Activated CD4-positive, alpha-beta T cell treated with anti-CD3 and anti-CD28 coated beads for 24 hours (primary cell): ENCODE measurements at places on chromosomes 11 and 22.

- no peak for DNase-seq
Measured at GRCh38 chr22:27137871-27138337, 480.5 kb downstream of the MIAT start.

GRCh38 chr11:17188675-17189074 is 19.1 kb downstream of the PIK3C2A start:
- DNase-seq = no peak

DNA sequence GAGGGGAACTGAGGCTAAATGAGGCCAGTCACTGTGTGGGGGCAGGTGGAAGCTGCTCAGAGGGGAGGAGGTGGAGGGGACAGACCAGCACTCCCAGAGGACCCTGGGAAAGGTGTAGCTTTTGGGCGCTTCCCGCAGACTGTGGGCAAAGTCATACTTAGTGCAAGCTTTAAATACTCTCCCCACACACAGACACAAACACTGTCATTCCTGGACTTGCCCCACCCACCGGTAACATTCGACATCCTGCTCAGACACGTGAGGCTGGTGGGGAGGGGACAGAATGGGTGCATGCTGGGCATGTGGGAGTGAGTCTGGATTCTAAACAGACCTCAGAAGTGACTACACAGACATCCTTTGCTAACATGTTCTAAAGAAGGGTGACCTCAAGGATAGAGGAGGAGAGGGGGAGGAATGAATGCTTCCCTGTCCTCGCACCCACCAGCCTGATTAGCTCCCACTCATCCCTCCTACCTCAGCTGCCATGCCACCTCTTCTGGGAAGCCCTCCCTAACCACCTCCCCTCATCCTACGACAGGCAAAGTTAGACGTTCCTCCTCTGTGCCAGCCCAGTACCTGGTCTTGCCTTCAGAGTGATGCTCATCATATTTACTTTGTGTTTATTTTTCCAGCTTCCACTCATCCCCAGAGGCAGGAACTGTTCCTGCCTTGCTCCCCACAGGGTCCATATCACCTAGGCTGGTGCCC is 22.2 kb downstream of the TSKU start:
- no peak for DNase-seq

DNA sequence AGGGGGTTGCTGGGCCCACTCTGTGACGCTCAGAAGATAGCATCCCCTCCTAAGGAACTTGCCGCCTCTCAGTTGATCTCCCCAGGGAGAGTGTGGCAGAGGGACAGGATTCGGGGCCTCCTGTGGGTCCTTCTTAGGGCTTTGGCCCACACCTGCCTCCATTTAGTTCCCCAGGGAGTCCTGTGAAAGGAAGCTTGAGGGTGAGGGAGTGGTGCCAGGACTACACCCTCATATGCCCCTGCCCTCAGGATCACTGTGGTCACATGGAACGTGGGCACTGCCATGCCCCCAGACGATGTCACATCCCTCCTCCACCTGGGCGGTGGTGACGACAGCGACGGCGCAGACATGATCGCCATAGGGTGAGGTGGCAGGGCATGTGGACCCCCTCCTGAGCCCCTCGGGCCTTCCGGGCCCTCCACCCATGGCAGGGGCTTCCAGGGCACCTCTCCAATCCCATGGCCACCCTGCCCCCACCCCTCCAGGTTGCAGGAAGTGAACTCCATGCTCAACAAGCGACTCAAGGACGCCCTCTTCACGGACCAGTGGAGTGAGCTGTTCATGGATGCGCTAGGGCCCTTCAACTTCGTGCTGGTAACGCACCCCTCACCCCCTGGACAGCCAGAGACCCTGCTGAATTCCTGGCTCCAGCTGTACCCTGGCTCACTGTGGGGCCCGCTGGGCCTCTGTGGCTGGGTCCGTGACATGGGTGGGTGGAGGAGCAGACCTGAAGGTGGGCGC is 3.5 kb downstream of the INPP5J start:
- DNase-seq = no peak

GRCh38 chr22:29813563-29813962 is 24.5 kb downstream of the ASCC2 start:
- DNase-seq = no peak

- DNase-seq = no peak
Measured at GRCh38 chr11:21630934-21631478, 561.9 kb upstream of the ANO5 start.

DNA sequence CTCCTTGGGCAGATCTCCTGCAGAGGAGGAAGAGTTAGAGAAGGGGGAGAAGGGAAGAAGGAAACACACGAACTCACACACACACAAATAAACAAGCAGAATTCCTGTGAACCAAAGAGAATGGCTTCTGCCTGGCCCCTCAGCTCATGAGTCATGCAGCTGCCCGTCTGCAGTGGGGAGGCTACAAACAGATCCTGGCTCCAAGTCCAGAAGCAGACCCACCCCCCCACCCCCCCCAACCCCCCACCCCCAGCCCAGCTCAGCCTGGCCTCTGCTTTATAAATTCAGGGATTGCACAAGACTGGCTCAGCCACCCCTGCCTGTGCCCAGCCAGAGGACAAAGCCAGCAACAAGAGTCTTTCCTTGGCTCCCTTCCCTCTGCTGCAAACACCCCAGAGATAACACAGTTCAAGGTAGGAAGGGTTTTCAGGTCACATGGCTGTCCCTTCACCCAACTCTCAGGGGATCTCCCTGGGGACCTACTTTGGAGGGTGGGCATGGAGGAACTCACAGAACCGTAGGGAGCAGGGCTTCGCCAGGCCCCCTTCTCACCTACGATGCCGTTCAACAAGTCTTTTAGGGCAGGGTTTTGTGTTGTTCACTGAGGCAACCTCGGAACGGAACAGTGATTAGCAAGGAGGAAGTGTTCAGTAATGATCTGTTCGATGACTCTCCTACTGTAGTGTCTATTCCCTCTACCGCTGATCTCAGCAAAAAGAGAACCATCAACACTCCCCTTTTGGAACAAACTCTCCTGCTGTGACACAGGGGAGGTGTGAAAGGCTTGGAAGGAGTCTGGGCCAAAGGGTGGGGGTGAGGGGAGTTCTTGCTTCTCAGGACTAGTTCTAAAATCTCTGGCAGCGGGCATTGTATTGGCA is 35.5 kb downstream of the RPL27A start:
- no peak for DNase-seq

DNA sequence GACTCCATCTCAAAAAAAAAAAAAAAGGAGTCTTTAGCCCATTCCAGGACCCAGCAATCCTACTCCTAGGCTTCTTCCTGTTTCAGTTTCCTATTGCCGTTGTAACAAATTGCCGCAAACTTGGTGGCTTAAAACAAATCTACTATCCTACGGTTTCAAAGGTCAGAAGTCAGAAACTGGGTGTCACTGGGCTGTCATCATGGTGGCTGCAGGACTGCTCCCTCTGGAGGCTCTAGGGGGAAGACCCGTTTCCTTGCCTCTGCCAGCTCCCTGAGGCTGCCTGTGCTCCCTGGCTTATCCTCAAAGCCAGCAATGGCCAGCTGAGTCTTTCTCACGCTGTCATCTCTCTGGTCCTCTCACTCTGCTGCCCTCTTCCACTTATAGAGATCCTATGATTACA is 8.7 kb upstream of the DAGLA start:
- DNase-seq = no peak

DNA sequence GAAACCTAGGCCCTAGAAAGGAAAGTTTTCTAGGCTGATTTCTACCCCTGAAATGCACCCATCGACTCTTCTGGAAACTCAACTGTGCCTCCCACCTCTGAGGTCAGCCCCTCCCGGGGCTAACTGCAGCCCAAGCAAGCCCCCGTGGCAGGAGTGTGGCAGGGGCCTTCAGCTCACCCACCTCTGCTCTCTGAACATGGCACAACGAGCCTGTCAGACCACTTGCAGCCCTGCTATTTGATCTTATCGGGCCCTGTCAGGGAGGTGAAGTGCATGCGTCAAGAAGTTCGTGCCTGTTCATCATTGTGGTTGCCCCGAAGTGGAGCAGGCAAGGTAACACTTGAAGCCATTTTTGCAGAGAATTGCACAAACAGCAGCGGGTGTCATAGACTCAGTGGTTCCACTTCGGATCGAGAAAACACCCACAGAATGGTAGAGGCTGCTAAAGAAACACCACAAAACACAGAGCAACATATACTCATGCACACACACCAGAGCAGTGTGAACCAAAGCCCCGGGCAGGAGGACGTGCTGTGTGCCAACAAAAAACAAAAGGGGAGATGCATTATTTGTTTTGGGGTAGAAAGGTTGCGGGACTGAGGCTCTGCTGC is 262.7 kb downstream of the ETS1 start:
- peak; percentile 59 for DNase-seq

DNA sequence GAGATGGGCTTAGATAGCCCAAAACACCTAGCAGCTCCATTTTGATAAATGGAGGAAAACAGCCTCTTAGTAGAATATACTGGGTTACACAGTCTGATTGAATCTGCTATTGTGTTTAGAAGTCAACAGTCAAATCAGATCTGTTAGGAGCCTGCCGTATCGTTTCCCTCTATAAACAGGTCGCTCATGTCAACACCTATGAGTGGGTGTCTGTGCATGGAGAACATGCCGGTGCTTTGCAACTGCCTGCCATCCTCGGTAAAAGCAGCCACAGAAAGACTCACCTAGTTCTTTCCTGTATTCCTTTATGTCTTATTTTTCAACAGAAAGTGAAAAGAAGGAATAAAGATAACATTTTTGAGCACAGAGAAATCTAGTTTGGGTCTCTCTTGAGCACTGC is 99.4 kb downstream of the ETS1 start:
- DNase-seq = no peak

DNA sequence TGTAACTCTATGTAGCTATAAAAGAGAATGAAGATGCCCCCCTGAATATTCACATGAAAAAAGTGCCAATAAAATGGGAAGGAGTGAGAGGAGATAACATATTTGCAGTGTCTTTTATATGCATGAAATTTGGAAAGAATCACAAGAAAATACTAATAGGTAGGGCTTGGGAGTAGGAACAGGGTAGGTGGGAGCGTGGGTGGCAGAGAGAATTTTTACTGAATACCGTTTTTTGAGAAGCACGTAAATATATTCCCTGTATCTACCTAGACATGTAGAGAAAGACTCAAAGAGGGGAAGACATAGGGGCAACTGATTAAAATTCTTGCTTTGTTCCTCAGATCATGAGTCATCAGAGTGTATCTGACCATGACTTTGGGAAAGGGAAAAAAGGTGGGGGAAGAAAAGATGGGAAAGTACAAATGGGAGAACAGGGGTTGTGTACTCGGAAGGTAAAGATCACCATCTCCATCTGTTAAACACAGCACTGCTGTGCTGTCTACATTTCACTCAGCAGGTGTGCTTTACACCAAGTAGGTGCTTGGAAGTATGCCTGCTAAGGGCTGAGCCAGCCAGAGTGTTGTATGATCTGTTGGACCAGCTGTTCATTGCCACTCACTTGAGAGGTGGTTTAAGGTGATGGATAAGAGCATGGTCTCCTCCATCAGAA is 16.0 kb downstream of the PRR5L start:
- no peak for DNase-seq

GRCh38 chr11:78607696-78608095 is 33.0 kb upstream of the NARS2 start:
- no peak for DNase-seq

- DNase-seq = no peak
Measured at GRCh38 chr11:35930466-35930865, 13.4 kb upstream of the LDLRAD3 start.

- DNase-seq = no peak
Measured at GRCh38 chr11:74138021-74138420, 32.8 kb downstream of the C2CD3 start.

- no peak for DNase-seq
Measured at GRCh38 chr22:41996826-41997225, 1.8 kb upstream of the WBP2NL start.

DNA sequence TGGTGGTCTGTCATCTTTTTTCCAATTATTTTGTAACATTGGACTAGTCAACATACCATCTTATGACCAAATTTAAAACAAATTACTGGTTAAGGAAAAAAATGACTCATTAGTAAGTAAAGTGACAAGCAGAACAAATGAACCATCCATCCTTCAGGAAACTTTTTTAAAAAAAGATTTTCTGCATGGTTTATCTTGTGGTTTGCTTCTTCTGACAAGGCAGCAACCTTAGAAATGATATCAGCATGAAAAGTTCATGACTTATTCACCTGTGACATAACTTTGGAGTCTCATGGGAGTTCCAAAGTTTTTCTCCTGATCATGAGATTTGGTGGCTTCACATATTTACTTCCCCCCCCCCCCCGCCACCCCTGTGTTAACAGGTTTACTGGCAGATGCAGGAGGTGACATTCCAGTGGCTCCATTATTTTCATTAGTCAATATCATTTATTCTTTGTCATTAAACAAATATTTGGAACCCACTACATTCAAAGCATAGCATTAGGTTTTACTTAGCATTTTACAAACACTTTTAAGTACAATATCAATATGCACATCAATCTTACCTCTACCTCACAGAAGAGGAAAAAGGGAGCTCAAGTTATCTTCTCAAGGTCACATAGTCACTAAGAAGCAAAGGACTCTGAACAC is 40.7 kb downstream of the DCUN1D5 start:
- no peak for DNase-seq

GRCh38 chr11:27472398-27473016 is at the start of gene LGR4:
Gene LGR4, minus strand, starts transcription at chr11:27472790. Its CDS starts 488 bp downstream, at chr11:27472302.
- DNase-seq = peak; percentile 44

DNA sequence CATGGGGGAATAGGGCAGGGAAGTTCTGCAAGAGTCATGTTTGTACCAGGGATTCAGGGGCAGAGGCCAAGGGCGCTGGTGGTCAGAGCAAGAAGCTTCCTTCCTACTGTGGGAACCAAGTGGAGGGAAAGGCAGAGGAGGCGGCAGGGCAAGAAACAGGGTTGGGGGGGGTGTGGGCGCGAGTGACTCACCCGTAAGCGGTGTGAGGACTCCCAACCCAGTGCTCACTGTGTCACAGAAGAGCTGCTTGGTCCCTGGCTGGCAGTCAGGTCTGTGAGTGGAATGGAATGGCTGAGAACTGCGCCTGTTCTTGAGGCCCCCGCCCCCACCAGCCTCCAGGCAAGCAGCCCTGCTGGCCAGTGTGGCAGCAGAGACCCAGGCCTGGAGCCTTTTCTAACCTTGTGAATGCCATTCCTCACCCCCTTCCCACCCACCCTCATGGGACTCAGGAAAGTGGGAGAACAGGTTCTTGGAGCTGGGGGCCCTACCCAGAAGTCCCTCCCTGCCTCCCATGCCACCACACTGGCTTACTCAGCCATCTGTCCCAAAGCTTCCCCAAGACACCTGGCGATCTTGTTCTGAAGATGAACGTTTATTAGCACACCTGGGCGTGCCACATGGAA is 4.7 kb downstream of the LRRC10B start:
- no peak for DNase-seq

GRCh38 chr11:88353835-88354496 is 16.4 kb upstream of the CTSC start:
- DNase-seq = no peak

DNA sequence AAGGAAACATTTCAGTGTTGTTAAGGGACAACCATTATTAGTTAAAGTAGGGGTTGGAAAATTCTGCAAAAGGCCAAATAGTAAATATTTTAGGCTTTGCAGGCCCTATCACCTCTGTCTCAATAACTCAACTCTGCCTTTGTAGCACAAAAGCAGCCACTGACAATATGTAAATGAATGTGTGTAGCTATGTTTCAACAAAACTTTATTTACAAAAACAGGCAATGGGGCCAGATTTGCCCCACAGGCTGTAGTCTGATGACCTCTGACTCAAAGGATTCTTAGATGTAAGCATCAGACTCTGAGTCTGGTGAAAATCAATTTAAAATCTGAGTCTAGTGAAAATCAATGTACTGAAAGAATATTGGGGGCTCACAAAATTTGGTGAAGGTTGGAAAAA is 50.3 kb downstream of the PAK1 start:
- no peak for DNase-seq
